Activated CD4-positive, alpha-beta T cell treated with anti-CD3 and anti-CD28 coated beads, Interleukin-2, amount 50 U/mL, for 16 hours (primary cell): ENCODE measurements at places on chromosomes 11 and 22.

DNA sequence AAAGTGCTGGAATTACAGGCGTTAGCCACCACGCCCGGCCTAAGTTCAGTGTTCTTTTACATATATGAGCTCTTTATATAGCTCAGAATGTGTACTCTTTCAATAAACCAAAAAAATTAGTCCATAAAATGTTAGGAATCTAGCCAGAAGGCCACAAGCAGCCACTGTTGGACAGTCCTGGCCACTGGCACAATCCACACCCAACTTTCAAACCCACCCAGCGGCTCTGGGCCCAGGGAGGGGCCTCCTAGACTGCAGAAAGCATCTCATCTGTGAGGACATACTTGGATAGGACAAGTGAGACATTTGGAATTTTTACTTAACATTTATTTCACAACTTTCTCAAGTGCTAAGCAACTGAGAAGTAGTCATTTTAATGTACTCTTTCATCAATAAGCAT, 6.4 kb downstream of the PACSIN2 start:
- no peak for DNase-seq

DNA sequence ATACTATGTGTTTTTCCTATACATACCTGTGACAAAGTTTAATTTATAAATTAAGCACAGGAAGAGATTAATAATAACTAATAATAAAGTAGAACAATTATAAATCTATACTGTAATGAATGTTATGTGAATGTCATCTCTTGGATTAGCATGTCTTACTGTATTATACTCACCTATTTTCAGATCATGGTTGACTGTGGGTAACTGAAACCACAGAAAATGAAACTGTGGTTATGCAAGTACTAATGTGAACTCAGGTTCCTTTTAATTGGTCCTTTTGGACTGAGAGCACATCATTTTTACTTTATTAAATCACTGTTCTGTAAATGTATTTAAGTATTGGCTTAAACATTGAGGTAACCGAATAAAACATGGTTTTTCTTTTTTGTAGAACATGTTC, 108.8 kb downstream of the PPP6R3 start:
- peak; percentile 44 for DNase-seq

GRCh38 chr11:119697882-119698281, 31.1 kb downstream of the NECTIN1 start:
- DNase-seq, result no peak

GRCh38 chr11:115674937-115675544, 170.8 kb upstream of the CADM1 start:
- no peak for DNase-seq

DNA sequence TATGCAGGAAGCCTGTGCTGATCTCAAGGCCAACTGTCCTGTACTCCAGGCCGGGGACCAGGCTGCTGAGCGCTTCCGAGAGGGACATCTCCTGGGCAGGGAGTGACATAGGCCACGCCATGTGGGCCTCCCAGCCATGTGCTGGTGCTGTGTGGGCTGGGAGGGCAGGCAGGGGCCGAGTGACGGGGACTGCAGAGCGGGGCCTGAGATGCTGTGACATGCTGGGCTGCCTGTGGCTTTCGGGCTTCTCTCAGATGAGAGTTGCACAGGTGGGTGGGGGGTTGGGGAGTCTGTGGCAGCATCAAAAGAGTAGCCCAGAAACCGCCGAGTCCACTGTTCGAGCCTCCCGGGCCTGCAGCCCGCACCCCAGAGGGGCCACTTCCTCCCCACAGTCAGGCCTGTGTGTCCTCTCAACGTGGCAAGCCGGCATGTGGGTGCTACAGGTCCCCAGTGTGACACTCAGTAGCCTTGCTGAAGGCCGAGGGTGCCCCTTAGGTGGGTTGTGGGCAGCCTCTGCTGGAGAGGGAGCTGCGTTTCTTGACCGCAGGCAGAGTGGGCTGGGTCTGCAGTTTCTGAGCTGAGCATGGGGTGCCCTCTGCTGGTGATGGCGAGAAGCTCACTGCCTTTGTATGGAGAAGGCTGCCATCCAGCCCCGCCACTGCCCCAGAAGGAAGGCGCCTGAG, 101.2 kb downstream of the BCR start:
- peak; percentile 81 for DNase-seq

- DNase-seq, result no peak
Measured at GRCh38 chr11:56948991-56949515, 39.7 kb upstream of the OR5AK2 start.

DNA sequence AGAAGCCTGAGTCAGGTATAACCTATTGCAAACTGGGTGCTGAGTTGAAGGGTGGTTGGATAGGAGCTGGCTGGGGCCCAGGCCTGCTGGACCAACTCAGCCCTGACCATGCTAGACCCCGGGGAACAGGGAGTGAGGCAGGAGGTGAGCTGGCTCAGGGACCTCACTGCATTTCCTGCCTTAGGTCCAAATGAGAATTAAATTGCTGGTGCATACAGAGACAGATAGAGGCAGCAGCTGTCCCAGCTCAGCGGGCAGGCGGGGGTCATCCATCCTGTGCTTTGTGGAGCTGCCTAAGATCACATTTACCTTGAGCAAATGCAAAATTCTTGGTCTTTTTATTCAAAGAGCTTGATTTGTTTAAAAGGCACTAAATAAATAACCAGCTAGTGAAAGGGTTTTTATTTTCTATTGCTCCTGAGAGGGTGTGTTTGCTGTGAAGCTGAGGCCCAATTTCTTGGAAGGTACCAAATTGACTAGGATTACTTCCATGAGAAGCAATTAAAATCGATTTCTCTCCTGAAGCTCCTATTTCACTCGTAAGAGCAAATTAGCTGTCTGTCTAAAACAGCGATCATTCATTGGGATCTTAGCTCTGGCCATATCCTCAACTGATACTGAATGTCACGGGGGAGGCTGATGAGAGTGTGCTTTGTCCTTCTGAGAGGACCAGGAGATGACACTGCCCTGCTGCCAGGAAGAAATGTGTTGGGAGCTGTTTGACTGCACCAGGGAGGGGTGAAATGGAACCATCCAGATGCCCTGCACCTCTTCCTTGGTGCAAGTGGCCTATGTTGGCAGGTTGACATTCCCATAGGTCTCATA, 24.9 kb downstream of the USH1C start:
- no peak for DNase-seq

DNA sequence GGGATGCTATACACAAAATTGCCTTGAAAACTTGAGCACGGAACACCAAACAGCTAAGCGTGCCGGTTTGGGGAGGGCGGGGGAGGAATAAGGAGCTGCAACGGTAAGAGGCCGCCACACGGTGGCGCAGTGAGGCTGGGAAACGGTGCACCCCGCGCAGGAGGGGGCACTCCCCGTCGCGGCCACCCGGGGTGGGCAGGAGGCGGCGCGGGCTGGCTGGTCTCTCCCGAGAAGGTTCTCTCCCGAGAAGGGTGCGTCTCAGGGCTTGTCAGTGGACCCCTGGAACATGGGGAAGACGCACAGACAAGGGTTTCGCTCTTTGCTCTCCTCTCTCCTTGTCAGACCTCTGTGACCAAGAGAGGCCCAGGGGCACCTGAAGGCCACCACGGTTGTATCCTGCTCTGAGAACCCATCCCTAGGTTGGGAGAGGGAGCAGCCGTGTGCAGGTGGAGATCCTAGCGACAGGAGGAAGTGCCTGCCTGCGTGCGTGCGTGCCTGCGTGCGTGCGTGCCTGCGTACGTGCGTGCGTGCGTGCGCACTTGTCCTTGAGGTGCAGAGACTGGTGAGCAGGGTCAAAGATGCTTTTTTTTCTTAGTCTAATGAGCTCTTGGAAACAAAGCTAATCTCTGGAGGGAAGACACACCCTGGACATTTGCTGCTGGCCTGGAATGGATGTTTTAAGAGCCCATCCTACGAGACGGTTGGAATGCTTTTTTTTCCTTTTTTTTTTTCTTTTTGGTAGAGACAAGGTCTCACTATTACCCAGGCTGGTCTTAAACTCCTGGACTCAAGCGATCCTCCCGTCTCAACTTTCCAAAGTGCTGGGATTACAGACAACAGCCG, 18.1 kb upstream of the JAM3 start:
- DNase-seq, result peak; percentile 73

DNA sequence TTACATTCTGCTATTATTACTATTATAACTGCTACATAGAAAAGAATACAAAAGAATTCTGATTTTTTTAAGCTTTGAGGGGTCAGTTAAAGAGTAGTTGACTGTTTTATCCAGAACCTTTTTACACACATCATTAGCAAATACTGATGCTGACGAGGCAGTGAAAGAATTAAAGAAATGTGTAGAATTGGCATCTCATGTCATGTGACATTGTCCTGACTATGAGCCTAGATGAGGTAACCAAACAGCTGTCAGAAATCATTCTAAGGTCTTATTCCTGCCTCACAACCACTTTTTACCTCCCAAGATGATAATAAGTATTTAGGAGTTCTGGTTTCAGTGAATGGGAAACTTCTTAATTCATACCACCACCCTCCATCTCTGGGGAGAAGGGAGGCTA, 121.0 kb downstream of the SLC1A2 start:
- no peak for DNase-seq

DNA sequence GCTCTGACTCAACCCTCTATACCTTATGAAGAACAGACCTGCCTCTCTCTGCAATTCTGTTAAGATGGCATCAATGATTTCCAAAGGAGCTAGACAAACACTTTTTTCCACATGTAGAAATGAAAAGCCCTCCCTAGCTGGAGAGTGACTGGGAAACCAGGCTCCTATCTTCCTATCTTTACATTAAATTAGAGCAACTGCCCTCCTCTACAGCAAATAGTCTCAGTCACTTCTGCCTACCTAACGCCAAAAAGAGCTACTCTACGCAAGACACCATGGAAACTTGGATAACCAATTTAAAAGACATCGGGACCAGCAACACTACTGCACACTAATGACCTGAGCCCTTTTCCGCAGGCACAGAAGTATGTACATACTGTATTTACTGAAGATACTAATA, 84.8 kb downstream of the MICAL3 start:
- no peak for DNase-seq
